ENCODE measurements at places on chromosomes 5 and 9.

DNA sequence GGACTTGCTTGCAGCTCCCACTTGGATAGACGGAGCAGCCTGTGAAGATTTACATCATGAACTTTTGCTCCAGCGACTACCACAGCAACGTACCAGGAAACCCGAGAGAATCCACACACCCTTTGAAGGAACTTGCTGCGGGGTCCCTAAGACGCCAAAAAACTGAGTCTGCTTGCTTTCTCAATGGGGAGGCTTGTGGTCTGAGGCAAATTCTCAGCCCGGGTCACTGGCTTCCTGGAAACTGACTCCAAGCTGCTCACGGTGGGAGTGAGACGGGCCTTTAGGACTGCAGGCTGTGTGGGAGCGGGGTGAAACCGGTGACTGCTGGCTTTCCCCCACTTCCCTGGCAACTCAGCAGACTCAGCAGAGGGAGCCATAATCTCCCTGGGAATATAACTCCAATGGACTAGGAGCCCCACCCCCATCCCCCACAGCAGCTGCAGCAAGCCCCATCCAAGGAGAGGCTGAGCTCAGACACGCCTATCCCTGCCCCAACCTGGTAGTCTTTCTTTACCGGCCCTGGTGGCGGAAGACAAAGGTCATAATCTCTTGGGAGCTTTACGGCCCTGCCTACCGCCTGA is 466.0 kb downstream of the CAAP1 start:
- no peak for DNase-seq

- DNase-seq = peak; percentile 73
These were observed 43.3 kb upstream of the NCS1 start for GRCh38 chr9:130128733-130129431.

- DNase-seq = no peak
These were observed 683.8 kb downstream of the LRRC70 start for GRCh38 chr5:63262185-63262981.

DNA sequence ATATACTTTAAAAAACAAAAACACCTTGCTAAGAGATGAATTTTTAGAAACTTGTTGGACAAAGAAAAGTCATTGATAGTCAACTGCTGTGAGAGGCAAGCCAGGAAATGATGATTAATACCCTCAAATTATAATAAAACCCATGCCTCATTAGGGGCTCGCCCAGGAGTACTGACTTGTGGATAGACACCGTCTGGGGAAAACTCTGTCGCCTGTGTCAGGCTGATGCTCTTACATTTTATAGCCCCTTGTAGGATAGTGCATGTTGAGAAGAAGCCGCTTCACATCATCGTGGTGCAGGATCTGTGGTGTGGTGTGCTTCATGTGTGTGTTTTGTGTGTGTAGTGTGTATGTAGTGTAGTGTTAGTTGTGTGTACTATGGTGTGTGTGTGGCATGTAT is 39.1 kb downstream of the SYK start:
- DNase-seq = no peak

- DNase-seq = no peak
These were observed 232.5 kb downstream of the HSPA4 start for GRCh38 chr5:133284306-133284705.

- DNase-seq = no peak
These were observed 4.7 kb downstream of the C5orf46 start for GRCh38 chr5:147901599-147902039.

DNA sequence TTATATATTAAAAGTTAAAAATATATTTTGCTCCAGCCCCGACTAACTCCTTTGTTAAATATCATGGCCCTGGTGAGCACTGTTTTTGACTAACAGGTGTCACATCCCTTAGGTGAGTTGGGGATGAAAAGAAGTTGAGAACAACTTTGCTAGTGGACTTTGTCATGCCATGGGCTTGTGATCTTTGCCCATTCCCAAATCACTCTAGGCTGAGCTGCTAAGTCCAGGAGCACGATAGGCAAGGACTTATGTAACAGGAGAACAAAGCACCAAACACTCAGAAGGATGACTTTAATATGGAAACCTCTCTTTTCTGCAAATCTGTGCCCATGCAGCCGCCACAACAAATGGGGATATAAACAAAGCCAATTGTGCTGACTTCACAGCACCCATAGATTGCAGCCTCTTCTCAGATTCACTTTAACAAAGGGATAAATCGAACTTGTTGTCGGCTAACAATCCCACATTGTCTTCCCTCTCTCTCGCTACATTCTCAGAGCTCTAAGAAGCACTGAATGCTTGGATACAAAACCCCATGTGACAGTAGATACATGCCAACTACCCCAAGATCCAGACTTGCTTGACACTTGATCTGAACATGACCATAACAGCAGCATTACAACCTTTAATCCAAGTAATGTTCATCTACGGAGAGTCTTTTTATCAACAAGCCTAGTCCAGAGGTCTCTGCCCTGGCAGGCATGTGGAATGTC is 86.8 kb upstream of the CD180 start:
- DNase-seq = no peak

GRCh38 chr5:151097061-151097460 is 16.2 kb upstream of the TNIP1 start:
- DNase-seq = no peak

DNA sequence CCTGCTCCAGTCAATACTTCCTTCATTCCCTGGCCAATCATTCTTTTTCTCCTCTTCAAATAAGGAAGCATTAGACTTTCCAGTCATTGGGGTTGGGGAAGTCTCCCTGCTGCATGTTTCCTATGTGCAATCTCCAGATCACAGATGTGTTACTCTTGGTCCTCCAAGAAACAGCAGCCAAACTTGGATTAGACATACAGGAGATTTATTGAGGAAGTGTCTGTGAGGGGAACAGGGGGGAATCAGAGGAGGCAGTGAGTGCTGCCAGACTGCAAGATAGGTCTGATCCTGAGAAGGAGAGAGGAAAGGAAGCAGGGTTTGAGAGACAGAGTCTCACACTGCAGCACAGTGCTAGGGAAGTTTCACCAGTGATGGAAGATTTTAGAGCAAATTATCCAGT is 40.6 kb upstream of the SLIT3 start:
- no peak for DNase-seq

DNA sequence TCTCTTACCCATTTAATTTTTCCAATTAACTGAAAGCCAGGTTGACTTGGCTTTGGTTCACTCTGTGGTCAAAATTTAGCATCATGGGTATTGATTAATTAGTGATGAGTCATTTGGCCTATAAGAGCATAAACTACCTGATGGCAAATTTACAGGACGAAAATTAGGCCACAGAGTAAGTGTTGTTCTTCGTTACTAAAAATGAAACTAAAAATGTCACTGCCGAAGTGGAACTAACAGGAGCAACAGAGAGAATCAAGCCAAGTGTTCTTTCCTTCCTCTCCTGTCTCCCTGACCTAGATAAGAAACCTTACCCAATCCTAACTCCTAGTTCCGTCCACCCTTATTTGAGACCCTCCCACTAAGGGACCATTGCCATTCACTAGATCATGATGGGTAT is 176.9 kb downstream of the RAB3C start:
- peak; percentile 33 for DNase-seq

- no peak for DNase-seq
These were observed 13.4 kb upstream of the JADE2 start for GRCh38 chr5:134511796-134512660.

DNA sequence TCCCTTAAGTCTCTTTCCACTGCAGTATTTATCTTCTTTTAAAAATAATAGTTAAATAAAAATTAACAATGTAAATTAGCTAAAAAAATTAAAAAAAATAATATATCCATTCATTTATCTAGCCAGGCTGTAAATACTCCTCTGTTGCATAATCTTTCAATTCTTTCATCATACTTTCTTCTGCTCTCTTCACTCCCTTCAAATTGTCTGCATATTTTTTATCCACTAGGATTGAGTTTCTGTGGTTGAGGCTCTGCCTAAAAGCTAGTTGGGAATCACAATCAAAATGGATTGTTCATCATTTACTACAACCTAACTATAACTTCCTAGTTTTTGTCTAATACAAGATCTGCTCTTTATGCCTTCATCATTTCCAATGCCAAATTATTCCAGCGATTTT is 182.2 kb downstream of the PDE4D start:
- no peak for DNase-seq

GRCh38 chr5:77946381-77947040 is 170.4 kb upstream of the TBCA start:
- DNase-seq = no peak

- no peak for DNase-seq
These were observed 187.6 kb downstream of the GADD45G start for GRCh38 chr9:89792189-89793123.

DNA sequence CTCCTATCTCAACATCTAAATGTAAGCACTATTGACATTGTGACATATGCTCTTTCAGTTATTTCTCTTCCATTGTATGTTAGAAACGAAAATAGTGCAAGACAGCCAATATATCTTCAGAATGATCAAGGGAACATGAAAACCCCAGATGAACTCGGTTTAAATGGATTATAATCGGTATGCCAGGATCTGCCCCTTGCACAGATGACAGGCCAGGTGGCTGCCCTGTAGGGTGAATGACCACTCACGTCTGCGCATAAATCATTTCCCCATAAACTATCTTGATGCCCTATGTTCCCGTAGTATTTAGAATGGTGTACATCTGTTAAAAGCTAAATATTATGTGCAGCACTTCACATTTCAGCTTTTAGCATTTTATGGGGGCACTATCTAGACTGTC is 69.7 kb upstream of the RANBP3L start:
- DNase-seq = no peak

DNA sequence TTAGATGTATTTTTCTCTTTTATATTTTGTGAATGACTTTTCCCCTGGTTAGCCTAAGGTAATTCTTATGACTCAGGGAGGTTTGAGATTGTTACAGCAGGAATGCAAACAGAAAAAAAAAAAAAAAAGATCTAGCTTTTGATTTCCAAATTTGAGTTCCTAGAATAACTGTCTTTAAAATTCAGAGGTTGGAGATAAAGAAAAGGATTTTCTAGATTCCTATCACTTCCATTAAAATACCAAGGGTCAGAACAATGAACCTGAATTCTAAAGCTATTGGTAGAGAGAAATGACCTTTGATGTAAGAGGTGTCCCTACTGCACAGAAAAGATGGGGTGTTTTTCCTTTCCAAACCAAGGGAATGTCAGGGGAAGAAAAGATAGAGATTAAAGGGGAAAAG is 262.5 kb downstream of the DOCK8 start:
- no peak for DNase-seq

GRCh38 chr9:105151686-105151995 is 92.8 kb upstream of the SLC44A1 start:
- DNase-seq = no peak

DNA sequence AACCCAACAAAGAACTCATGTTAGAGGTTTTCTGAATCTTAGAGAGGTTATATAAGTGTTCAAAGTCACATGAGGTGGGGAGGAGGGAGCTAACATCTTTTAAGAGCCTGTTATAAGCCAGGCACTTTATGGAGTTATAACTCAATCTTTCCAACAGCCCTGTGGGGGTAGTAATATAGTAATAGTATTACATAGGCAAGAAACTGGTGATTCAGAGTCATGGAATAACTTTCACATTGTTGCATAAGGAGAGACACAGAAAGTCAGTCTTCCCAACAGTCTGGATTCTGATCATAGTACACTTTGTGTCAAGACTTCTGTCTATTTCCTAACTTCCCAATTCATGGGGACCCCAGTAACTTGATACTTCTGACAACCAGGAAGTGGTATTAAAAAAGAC is 89.2 kb downstream of the ACER2 start:
- no peak for DNase-seq

- no peak for DNase-seq
These were observed 6.9 kb downstream of the NEURL1B start for GRCh38 chr5:172648013-172648381.

DNA sequence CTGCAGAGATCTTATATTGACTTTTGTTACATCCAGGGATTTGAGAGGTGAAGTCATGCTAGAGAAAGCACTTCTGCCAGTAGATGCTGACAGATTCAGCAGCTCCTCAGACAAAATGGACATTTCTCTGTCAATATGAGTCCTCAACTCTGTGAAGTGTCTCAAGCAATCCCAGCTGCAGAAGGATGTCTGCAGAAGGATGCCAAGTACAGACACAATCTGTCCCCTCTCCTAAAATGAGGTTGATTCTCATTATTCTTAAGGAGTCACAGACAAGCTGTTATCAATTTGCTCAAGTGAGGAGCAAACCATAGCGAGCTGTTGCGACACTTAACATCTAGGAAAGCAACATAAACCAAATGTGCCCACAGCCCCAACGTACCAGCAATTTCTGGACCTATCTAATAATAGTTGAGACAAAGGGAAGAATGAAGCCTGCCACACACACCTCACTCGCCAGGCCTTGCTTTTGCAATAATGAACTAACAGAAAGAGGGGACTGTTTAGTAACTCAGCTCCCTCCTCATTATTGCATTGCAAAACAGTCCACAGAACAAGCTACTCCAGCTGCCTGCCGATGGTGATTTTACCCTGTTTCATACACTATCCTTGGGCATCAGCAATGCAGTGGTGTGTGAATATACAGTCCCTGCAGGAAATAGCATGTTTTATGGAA is 364.2 kb upstream of the PDE4D start:
- no peak for DNase-seq

GRCh38 chr9:95107976-95108375 is 209.5 kb downstream of the FANCC start:
- no peak for DNase-seq

DNA sequence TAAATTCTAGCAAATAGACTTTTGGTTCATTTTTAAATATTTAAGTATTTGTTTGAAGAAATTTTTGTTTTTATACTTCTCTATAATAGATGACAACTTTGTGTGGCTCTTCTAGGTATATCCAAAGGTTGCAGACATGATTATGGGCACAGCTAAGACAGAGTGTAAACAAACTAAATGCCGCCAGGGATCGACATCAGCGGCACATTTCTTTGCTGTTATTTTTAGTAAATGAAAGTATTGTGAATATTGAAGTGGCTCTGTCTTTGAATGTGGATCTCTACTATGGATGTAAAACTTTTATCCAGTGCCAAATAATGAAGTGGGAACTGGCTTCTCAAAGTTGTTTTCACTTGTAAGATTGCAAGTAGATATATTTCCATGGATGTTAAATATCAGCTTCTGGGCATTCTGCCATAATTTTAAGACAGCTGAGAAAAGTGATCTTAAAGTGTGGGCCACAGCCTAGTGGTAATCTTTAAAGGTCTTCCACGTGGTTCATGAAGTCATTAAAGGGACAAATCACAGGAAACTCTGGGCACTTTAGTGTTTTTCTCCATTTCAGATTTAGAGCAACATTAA is 589.9 kb downstream of the ZNF608 start:
- DNase-seq = no peak

GRCh38 chr5:141150224-141150992 is 551 bp downstream of the PCDHB6 start:
- DNase-seq = no peak

DNA sequence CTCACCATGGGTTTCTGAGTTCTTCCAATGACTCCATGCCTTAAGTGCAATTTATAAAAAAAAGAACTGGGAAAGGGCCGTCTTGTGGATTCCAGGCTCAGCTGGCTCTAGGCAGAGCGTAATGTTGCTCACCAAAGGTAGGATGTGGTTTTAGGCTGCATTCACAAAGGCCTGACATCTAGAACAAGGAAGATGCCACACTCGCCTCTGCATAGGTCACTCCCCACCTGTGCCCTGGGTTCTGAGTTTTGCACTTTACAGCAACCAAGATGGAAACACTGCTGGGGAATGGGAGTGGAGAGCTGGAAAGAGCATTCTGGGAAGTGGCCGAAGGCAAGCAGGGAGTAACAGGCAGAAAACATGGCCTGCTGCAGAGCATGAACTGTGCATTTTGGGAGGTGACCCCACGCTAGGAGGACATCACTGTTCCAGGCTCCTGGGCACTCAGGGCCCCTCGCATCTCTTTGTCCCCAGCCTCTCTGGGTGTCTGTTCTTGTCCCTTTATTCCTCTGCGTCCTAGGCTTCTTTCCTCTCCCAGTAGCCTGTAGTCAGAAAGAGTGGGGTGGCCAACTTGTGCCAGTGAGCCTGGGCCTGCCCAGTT is 12.3 kb downstream of the FCN2 start:
- DNase-seq = no peak
